ENCODE measurements at places on chromosomes 12 and 14.

GRCh38 chr12:80411787-80412186 lies 32.2 kb upstream of the PTPRQ start:
- DNase-seq, result no peak

DNA sequence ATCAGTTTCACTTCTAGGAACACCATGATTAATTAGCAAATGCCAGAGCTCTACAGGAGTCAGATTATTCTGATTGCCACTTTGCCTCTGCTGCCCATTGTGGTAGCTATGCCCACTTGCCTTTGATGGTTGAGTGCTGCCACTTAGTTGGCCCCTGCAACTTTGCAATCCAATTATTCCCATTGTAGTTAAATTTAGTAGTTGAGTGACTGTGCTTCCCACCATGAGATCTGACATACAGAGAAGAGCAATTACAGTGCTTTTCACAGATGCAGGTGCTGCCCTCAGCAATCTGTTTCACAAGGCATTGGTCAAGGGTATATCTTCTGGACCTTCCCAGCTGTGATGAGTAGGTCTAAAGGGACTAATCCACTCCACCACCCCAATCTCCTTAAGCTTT lies 468.4 kb upstream of the RGS6 start:
- no peak for DNase-seq

DNA sequence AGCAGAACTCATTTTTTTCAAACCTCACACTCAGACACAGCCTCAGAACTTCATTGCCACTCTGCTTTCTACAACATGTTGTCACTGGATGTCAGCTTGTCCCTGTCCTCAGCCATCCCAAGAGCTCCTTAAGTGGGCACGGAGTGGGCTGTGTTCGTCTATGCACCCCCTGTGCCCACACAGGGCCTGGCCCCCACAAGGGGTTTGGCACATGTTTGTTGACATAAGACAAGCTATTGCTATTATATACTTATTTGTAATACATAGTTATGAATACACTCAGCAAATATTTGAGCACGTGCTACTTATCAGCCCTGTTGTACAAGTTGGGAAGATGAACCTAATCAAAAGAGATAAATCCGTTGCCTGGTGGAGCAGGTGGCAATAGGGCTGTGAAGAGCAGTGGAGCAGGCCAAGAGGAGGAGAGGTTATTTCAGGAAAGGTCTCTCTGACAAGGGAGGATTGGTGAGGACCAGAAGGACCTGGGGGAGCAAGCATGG lies 4.3 kb upstream of the BDKRB1 start:
- no peak for DNase-seq

DNA sequence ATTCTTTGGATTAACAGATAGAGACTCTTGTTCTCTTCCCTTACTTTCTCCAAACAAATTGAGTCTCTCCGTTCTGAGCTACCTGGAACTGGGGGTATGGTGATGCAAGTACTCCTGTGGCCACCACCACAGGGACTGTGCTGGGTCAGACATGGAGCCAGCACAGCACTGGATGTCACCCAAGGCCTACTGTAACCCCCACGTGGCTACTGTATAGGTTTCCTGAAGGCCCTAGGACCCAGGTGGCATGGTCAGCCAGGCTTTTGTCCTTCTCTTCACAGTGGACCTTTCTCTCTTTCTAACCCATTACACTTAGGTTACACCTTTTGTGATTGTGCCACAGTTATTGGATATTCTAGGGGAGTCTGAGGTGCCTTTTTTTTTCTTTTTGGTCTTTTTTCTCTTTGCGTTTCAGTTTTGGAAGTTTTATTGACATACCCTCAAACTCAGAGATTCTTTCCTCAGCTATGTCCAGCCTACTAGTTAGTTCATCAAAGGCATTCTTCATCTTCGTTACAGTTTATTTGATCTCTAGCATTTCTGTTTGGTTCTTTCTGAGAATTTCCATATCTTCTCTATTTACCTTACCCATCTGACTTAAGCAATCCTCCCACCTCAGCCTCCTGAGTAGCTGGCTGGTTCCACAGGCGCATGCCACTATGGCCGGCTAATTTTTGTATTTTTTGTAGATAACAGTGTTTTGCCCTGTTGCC lies 6.0 kb upstream of the KLHDC2 start:
- DNase-seq, result no peak

DNA sequence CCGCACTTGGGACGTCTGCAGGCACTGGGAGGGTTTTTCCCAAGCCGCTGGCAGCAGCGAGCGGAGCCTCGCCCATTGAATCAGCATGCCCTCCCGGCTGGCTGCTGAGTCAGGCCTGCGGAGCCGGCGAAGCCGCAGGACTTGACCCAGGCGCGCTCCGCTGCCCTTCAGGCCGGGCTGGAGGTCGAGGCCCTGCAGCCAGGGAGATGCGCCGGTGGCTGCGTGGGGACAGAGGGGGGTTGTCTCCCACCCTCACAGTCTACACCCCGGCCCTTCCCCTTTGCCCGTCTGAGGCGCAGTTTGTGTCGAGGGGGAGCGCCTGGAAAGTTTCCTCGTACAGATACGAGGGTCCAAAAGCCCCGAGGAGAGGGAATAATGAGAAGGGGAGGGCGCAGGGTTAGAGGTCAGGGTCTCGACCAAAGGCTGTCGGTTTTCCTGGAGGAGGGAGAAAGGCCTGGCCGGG lies 759 bp upstream of the KLC1 start:
- DNase-seq, result peak; percentile 20

DNA sequence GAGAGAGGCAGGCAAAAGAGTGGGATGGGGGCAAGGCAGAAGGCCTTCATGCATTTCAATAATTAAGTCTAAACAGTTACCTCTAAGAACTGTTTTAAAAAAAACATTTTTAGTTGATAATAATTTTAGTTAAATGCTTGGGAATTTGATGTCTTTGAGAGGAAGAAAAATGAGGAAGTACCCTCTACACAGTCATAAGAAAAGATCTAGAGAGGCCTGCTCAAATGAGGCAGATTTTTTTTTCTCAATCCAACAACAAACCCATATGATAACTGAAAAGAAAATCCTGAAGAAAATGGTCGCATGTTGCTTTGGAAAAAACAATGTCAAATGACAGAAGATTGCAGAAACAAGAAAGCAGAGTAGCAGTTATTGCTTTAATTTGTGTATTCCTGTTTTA lies 25.6 kb downstream of the SINHCAF start:
- no peak for DNase-seq

DNA sequence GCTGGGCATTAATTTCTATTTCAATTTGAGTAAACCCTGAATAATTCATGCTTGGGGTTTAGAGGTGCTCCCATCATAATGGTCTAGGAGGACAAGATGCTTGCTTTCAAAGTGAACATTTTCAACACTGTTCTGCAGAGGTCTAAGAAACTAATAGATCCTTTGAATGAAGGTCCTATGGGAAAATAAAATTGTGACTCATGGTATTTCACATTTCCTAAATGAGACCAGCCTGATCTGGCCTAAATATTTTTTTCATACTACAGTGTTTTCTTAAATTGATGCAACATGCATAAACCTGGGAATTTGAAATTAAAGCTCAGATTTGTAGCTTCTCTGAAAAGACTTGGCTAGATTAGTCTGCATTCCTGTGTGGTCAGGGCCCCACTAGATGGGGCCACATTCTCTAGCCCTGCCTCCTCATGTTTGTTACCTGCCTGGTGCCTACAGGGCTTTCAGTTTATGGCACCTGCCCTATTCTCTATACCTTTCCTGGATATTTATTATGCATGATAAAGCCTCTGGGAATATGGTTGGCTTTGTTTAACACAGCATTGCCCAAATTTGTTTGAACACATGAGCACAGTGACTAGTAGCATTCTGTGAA lies 112.7 kb downstream of the METTL25 start:
- DNase-seq, result no peak

GRCh38 chr12:48388938-48389337 lies 38.2 kb upstream of the ZNF641 start:
- DNase-seq, result no peak

DNA sequence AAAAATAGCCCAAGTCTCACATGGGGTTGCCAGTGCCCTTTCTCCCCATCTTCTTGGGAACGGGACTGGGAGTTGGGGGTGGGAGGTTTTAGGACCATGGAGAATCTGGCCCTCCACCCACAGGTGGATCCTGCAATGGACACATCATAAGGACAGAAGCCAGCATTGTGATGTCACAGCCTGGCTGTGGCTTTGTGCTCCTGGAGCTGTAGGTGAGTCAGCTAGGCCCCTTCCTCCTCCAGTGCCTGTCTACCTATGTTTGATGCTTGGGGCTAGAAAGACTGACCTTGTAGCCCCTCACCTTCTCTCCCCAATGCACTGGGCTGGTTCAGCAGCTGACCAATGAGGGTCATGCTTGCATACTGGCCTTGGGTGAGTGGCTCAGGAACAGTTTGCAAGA lies at the start of gene CCDC197:
Gene CCDC197, plus strand, starts transcription at position 220 of the 400 bp plus-strand sequence. CDS start 831 bp downstream, outside the sequence.
- DNase-seq, result no peak

DNA sequence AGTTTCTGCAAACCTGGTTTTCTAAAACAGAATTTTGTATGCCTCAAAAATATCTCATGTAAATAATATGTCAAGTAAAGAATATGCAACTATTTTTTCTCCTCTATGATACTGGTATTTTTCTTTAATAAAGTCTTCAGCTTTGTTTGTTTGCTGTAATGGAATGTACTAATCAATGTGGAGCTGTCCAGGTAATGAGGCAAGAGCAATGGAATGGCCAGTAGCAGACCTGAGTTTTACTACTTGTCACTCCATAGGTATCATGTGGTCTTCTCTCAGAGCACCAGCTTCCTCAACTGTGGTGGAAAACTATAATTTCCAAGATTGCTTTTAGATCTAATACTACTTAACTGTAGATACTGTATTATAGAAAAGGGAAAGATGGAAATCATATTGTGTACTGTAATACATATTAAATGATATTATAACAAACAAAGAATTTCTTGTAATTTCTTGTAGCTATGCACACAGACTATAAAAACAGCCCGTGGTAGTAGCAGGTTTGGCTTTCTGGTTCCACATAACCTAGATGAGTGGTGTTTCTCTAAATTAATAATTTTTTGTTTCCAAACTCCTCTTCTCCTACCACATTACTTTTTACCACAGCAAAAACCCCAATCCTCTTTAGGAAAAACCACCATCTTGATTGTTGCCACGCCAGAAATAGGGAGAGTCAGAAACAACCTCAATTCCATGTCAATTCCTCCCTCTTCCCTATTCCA lies 70.6 kb downstream of the KIF21A start:
- no peak for DNase-seq

DNA sequence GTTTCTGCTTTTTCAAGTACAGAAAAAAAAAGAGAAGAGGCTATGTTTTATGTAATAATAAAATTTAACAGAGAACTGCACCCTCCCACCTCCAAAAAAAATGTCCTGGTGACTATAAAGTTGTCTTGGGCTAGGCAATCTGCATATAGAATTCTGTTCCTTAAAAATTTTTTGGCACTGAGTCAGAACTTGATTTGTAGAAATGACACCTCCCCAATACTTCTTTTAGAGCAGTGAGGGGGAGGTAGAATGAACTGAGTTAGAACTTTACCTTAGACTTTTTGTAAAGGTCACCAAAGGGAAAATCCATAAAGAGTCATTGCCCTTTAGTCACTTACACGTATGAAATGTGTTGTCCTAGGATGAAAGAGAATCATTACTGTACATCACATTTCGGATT lies 80.0 kb downstream of the BTG1 start:
- no peak for DNase-seq

DNA sequence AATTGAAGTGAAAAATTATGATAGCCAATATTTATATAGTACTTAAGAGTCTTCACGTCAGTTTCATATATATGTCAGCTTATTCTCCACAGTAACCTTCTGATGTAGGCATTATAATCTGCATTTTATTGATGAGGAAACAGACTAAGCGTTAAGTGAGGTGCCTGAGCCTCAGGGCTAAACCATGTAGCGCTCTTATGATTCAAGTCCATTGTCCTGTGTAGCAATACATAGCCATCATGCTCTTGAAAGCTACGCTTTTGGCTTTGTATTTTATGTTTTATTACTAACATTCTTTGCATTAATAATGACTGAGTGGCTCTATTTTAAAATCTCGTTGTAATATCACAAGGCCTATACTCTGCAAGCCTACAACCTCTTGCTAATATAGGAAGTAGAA lies 79.0 kb downstream of the ANO6 start:
- DNase-seq, result no peak

DNA sequence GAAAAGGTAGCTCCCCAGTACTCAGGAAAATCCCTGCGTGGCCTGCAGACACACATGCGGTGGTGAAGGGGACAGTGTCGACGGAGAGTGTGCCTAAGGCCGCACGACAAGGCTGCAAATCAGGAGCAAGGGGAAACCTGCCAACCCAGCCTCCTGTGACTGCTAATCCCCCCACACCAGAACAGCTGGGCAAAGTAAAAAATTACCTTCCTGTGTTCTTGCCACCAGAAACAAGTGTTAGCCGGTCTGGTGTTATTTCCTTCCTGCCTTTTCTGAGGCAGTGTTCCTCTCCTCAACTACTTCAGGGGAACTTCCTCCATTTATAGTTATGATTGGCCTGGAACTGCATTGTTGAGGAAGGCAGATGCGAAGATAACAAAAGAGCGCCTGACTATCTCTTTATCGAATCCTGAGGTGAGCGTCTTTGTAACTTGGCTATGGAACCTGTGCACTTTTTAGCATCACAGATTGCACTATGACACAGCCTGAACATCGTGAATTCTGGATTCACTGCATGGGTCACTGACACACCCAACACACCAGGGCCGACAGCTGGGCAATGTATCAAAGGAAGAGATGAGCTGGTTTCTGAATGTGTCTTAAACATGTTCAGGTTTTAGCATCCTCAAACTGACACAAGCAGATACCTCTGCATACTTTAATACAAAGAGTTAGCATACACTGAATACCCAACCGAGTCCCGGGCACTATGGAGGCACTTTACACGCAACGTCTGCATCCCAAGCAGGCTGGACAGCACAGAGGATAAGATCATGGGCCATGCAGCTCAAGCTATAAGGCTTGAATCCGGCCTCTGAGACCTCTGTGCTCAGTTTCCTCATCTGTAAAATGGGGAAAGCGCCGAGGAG lies 28.9 kb downstream of the SLC15A4 start:
- DNase-seq, result no peak
